Activated CD4-positive, alpha-beta T cell treated with anti-CD3 and anti-CD28 coated beads, Interleukin-2, amount 10 ng/mL, durations not matched to agents 7 days and 5 days (primary cell): ENCODE measurements at places on chromosomes 11 and 22. TPM values are rescaled to one million over a fixed set of nuclear protein-coding genes. Genes with fewer than 3 reads are reported as not detected.

OR10W1 gene
- total RNA-seq: not detected

RHOD gene
- total RNA-seq: 0.35 TPM

C11orf16 gene
- total RNA-seq: not detected

MS4A14 gene
- not detected for total RNA-seq

DNA sequence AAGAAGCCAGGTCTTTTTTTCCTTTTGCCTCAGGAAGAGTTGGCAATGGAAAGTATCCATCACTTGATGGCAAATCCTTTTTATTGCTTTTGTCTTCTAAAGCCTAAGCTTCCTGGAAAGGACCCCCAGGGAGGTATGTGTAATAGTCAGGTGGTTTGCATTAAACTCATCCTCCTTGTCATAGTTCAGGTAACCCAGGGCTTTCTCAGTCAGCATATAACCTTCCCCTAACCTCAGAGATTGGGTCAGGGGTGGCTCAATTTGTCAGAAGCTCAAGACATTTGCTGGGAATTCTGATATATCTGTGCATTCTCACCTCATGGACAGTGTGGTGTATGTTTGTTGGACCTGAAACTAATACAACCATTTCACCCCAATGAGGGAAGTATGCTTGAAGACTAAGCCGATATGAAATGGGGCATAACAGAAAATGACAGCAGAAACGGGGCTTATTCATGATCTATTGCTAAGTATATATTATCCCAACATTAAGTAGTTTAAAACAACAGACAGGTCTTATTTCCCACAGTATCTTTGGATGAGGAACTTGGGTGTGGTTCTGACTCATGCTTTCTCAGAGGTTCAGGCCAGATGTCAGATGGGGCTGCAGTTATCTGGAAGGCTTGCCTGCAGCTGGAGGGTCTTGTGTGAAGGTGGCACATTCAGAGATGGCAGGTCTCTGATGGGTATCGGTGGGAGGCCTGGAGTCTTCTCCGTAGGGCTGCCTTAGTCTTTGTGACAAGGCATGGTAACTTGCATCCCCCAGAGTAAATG lies 135.8 kb upstream of the SPON1 start:
- no peaks in the 10 kb centered on the region for H3K4me1 ChIP-seq
- H3K27me3 ChIP-seq: peaks cover 10% of the 10 kb centered on the region
- no peak overlapping the region for H3K27ac ChIP-seq
- no peak for DNase-seq
- H3K36me3 ChIP-seq: peaks cover 2% of the 10 kb centered on the region

- H3K36me3 ChIP-seq: no peaks in the 10 kb centered on the region
- H3K4me1 ChIP-seq: no peaks in the 10 kb centered on the region
- H3K27me3 ChIP-seq: no peaks in the 10 kb centered on the region
- no peak overlapping the region for H3K27ac ChIP-seq
- no peak overlapping the region for H3K4me3 ChIP-seq
- no peak for DNase-seq
Measured at GRCh38 chr11:131849485-131849884, 479.1 kb downstream of the NTM start.
